ENCODE measurements at places on chromosomes 16 and 17.

DNA sequence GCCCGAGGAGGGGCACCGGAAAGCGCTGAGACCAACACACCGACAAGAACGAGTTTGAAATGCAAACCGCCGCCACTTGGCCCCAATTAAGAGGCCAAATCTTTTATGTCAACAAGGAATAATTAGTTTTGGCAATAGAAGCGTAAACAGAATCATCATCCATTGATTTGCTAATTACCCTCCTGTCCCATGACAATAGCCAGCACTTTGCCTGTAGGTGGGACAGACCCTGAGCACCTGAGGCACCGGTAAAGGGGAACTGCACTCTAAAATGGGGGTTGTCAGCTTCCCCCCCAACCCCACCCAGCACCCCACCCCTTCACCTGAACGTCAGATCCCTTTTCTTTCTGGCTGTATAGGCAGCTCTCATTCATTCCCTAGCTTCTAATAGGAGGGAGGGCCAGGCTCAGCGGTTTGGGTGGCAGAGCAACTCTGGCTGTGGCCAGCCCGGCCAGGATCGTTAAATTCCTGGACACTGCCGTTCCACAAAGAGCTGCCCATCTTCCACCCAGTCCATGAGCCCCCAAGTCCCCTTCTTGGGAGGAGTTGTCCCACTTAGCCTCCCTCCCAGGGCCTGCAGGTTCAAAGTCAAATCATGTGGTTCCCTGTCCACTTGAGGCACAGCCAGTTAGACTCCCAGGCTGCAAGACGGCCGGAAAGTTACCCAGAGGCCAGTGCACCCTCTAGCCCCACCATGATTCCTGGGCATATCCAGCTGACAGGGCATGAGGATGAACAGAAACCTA lies 45.8 kb downstream of the WNT3 start:
- DNase-seq = no peak

GRCh38 chr16:3468501-3468900 lies 25.0 kb downstream of the NAA60 start:
- no peak for DNase-seq

DNA sequence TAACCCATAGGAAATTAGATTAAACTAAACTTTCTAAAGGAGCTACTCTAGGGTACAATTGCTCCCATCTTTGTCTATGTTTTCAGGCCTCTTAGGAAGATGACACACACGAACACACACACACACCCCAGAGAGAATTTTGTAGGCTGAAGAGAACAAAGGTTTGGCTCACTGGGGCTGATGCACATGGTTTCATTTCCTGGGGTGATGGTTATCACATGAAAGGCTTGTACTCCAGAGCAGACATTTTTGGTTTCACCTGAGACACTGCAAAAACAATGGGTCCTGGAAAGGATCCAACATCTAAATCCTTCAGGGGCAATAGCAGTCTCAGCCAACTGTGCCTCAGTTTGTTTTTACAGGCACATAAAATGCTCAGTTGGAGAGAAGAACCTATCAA lies 62.8 kb downstream of the GRB7 start:
- no peak for DNase-seq

GRCh38 chr17:76219670-76220383 lies 20.5 kb downstream of the RNF157 start:
- no peak for DNase-seq

GRCh38 chr17:65564793-65565192 lies 3.3 kb upstream of the AXIN2 start:
- DNase-seq = no peak

- no peak for DNase-seq
Observed at GRCh38 chr17:50660042-50660886, 25.6 kb downstream of the ABCC3 start.

DNA sequence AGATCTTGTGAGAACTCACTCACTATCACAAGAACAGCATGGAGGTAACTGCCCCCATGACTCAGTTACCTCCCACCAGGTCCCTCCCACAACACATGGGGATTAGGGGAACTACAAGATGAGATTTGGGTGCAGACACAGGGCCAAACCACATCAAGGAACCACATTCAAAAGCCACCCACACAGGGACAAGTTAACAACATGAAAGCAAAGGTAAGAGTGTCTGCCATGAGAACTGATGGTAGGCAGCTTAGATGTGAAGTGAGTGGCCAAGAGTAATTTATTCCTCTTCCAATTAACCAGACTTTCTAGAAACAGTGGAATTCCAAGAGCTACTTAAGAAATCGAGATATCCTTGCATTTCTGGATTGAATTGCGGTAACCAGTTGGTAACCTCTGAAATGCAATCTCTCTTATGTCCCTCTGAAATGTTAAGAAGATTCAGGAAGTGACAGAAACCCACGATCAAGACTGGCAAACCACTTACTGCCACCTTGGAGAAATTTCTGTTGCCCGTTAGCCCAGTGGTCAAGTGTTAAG lies 167.4 kb upstream of the CACNG5 start:
- no peak for DNase-seq

- DNase-seq = no peak
Observed at GRCh38 chr17:4788159-4788806, 481 bp upstream of the GLTPD2 start.

DNA sequence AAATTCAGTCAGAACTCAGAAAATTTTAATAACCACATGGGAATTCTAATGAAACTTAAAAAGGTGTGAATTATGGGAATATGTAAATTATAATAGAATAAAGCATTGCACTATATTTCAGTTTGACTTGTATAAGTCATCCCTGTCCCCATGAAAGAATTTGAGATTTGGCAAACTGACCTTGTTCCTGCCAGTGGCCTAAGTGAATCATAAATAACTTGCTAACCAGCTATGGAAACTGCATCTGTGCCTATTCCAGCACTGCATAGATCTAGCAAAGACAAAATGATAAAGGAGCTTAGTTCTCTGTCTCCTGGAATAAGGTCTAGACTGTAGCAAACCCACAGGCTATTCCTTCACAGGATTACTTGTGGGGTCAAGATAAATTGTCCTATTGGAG lies 106.8 kb upstream of the NOG start:
- no peak for DNase-seq

DNA sequence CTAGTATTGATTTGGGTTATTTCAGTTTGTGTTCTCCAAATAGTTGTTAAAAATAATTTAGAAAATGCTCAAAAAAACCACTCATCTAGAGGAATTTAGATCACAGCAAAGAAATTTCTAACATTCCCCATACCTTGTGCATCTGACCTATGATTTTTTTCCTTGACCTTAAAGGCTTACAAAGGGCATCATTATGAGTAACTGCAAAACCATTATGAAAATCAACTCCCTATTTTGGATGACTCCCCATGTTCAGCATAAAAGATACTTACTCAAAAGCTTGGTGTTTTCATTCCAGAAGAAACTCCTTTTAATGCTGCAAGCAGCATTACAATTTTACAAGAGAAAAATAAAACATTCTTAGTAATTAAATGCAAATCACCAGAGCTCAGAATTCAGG lies 83.2 kb downstream of the GRIN2A start:
- DNase-seq = no peak

GRCh38 chr17:45121055-45121454 lies 11.3 kb downstream of the PLCD3 start:
- no peak for DNase-seq

DNA sequence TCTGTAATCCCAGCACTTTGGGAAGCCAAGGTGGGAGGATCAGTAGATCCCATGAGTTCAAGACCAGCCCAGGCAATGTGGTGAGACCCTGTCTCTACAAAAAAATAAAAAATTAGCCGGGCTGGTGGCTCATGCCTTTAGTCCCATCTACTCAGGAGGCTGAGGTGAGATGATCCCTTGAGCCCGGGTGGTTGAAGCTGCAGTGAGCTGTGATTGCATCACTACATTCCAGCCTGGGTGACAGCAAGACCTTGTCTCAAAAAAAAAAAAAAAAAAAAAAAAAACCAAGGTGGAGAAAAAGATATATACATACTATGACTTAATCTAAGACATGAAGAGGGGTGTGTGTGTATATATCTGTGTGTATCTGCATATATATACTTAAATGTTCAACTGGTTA lies 26.7 kb downstream of the BBS2 start:
- DNase-seq = no peak

GRCh38 chr17:17830269-17830567 lies 6.6 kb downstream of the SREBF1 start:
- no peak for DNase-seq

- DNase-seq = no peak
Observed at GRCh38 chr16:87822108-87822970, 47.0 kb downstream of the SLC7A5 start.

GRCh38 chr16:1794221-1794871 lies 841 bp upstream of the IGFALS start:
- DNase-seq = no peak

DNA sequence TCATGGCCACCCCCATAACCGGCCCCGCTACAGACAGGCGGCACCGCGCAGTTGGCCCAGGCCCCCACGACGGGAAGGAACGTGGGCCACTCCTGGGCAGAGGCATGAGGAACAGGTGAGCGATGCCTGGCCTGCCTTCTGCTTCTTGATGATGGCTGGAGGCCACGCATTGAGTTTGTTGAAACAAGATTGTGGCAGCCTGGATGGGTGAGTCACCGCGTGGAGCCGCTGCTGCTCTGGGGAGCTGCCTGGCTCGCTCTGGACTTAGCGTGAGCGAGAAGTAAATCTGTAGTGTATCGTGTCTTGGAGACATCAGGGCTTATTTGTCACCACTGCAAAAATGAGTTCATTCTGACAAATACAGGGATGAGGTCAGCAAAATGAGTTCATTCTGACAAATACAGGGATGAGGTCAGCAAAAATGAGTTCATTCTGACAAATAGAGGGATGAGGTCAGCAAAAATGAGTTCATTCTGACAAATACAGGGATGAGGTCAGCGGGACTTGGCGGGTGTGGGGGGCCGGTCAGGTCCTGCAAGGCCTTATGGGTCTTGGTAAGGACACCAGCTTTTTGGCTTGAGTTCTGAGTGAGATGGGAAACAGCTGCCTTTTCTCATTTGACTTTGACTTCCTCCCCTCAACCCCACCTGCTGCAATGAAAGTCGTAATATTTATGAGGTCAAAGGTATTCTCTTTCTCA lies 93.0 kb downstream of the SEC14L1 start:
- no peak for DNase-seq

DNA sequence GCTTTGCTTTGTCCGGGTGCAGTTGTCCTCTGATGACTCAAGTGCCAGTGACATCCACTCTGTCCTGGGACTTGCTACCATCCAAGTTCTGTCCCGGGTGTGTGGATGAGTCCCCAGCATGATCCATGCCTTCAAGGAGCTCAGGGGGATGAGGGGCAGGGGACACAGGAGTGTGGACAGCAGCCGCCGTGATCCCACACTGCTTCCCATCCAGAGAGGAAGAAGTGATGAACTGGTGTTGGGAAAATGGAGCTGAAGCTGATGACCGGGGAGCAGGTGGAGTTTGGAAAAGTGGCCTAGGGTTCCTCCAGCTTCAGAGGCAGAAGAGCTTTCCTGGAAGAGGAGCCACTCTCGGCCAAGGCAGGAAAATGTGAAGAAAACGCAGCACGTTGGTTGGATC lies 249.6 kb upstream of the TNRC6C start:
- no peak for DNase-seq

- DNase-seq = no peak
Observed at GRCh38 chr16:2919511-2920255, 8.0 kb downstream of the FLYWCH1 start.

GRCh38 chr17:81095383-81095762 lies 60.4 kb downstream of the BAIAP2 start:
- DNase-seq = no peak

DNA sequence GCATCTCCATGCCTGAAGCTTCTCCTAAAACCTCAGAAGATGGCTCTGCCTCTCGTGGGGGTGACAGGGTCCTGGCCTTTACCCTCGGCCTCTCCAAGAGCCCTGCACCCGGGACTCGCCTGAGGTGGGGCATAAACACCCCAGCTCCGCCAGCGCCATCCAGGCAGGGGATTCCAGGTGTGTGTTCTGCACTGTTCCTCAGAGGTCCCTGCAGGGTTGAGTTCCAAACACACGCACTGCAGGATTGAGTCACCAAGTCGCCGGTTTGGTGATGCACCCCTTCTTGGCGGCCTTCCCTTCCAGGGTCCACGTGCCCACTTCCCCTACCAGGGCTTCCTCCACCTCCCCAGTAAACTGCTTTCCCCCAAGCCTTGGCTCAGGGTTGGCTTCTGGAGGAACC lies 40.0 kb upstream of the RBFOX3 start:
- no peak for DNase-seq

DNA sequence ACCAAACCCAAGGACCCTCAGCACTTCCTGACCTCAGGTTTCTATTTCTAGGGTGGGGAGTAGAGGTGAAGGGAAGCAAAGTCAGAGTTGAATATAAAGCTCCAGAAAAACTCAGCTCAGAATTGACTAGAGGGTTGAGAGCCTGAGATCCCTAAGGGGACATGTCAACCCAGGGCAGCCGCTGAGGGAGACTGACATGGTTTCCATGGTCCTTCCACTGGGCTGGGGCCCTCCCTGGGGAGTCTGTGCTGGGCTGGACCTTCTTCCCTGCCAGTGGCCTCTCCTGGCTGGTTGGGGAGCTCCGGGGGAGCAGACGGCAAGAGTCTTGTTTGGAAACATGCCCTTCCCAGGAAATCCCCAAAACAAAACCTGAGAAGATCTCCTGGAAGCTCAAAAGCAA lies 121.3 kb downstream of the METRNL start:
- no peak for DNase-seq

GRCh38 chr17:50187751-50188530 lies 13.5 kb downstream of the COL1A1 start:
- no peak for DNase-seq

DNA sequence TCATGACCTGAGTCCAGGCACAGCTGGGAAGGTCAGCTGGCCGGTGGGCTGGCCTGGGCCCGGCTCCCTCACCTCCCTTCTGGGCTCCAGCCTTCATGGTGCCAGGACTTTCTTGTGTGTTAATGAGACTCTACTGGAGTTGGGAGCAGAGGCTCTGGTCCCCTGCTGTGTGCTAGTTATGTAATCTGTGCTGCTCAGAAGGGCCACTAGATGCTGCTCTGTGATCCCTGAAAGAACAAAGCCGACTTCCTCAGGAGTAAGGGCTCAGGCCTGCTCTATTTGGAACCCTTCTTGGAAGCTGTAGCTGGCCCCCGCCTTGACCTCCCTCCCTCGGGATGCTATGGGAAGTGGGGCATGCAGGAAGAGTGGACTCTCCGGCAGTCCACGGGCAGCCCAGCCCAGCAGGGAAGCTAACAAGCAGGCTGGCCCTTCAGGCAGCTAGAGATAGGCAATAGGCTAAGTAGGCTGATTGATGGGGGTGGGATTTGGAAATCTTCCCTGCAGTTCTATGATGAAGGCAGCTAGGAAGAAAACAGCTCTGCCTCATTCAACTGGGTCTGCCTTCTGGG lies 3.3 kb upstream of the CDK5R1 start:
- no peak for DNase-seq

GRCh38 chr17:3959295-3959899 lies 4.8 kb downstream of the ATP2A3 start:
- DNase-seq = no peak

DNA sequence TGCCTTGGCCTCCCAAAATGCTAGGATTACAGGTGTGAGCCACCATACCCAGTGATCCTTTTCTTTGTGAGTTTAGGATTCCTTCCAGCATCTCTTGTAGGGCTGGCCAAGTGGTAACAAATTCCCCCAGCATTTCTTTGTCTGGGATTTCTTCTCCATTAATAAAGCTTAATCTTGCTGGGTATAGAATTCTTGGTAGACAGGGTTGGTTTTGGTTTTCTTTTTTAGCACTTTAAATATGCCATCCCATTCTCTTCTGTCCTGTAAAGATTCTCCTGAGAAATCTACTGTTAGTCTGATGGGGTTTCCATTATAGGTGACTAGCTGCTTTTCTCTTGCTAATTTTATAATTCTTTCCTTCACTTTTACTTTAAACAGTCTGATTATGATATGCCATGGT lies 173.0 kb upstream of the TOM1L1 start:
- no peak for DNase-seq

Measured in HS-27A (cell line).